Stimulated activated CD4-positive, alpha-beta T cell treated with anti-CD3 and anti-CD28 coated beads, Interleukin-15, amount 100 ng/mL, for 24 hours (primary cell): ENCODE measurements at places on chromosomes 1 and 21.

GRCh38 chr1:209878964-209879363, 51.2 kb downstream of the UTP25 start:
- DNase-seq, result no peak

DNA sequence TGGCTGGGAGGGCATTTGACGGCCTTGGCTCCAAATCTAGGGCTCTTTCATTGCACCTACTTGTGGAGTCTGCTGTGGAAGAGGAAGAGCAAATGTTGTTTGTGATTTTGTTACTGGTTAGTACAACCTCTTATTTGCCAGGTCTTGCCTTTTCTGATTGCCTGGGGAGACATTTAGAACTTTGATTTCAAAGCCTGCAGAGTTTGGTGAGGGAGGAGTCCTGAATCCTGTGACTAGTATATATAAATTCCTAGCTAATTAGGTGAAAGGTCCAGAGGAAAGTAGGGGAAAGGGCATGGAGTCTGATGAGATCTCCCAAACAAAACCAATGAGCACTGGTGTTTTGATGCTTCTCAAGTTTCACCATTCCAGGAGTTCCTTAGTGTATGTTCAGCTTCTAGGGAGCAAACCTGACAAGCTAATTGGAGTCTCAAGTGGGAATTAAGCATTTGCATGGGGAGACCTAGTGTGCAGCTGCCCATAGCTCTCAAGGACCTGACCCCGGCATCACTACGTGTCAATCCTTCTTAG, 5.1 kb upstream of the HMGCS2 start:
- no peak for DNase-seq

DNA sequence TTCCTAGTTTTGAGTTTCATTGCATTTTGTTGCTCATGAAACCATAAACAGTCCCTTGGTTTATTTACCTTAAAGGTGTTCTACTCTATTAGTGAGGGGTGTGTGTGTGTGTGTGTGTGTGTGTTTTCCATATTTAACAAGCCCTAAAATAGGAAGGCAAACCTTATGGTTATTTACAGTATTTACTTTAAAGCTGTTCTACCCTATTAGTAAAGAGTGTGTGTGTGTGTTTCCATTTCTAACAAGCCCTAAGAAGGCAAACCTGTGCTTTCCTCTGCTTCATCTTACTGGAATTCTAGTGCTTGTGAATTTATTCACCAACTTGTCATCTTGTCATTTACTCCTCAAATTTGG, 53.6 kb downstream of the CTTNBP2NL start:
- no peak for DNase-seq

GRCh38 chr1:29237129-29237821, 953 bp downstream of the PTPRU start:
- DNase-seq, result peak; percentile 29

DNA sequence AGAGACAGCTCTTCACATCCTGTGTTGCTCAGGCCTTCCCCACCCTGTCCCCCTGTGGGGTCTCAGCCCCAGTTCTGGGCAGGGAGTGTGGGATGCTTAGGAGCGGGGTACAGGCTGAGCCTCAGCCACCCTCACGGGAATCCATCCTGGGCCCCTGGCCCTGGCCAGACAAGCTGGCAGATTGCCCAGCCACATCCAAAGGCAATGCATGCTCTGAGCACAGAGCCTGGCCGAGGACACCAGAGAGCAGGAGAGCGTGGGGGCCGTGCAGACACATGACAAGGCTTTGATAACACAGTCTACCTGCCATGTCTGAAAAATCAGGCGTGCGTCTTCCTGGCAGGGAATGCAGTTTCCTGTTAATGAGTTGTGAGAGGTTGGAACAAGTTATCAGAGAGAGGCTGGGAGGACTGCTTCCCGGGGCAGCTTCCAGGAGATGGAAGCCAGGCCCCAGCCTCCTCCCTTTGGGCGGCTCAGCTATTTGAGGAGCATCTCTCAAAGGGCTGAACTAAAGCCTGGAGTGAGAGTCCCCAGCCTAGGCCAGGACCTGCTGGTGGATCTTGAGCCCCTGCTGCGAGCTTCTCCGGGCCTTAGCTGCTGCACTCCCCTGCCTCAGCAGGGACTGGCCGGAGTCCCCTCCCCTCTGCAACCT, 72.2 kb upstream of the SELENON start:
- DNase-seq, result no peak

GRCh38 chr21:16811970-16812369, 700.9 kb upstream of the CXADR start:
- no peak for DNase-seq

GRCh38 chr1:172395576-172395975, 24.9 kb upstream of the C1orf105 start:
- no peak for DNase-seq

GRCh38 chr21:32666258-32666657, 54.1 kb upstream of the CFAP298 start:
- no peak for DNase-seq

GRCh38 chr1:87524021-87524754, 195.5 kb downstream of the LMO4 start:
- no peak for DNase-seq

DNA sequence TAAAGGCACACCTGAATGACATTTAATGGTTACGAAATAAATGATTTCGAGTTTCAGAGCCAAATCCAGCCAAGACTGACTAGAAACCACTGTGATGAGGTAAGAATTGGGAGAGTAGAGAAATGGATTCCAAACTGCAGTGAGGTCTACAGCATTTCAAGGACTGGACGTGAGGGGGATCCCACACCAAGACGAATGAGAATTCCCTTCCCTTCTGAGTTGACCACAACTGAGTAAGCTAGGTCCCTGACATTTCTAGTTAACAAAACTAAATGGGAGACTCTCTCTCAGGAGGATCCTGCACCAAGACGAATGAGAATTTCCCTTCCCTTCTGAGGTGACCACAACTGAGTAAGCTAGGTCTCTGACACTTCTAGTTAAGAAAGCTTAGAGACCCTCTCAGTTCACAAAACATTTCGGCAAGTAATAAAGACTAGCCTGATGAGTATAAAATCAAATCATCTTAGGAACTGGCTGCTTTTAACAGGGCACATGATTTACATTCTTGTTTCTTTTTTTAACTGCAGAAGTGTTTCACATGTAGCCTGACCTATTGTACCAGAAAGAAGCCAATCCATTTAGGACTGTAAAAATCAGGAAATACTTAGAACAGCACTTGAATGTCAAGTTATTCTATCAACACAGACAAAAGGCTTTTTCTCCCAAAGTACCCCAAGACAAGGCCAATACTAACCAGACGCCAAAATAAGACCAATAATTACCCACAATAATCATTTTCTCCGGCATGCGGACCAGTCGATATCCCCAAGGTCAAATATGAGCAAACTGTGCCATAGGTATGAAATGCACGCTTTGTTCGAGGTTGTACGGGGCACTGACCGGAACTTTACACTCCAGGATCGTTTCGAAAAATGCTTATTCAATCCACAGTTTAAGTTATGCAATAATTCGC, 1.4 kb upstream of the SPATA1 start:
- peak; percentile 12 for DNase-seq

- no peak for DNase-seq
These were observed 1.6 kb downstream of the MFAP2 start for GRCh38 chr1:16978567-16979474.

DNA sequence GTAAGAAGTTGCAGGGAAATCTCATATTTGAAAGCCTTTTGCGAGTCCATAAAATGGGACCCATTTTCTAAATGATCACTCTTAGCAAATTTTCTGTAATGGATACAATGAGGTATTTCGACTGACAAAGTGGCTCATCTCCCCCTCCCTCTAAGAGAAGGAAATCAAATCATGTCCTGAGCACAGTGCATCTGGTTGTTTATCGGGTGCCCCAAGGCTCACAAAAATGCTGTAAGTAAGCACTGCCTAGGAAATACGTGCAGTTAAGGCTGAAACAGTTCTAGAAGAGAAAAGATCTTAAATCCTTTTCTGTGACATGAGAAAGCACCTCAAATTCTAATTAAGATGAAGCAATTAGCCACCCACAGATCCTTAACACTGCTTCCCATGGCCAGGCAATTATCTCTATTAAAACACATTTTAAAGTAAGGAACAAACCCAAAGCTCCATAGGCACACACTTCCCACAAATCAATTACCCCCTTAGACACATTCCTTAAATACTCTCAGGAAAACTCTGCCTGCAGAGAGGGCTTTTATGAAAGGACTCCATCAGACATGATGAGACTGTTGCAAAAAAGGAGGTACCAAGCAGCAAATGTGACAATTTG, 216.3 kb downstream of the KCNH1 start:
- no peak for DNase-seq

DNA sequence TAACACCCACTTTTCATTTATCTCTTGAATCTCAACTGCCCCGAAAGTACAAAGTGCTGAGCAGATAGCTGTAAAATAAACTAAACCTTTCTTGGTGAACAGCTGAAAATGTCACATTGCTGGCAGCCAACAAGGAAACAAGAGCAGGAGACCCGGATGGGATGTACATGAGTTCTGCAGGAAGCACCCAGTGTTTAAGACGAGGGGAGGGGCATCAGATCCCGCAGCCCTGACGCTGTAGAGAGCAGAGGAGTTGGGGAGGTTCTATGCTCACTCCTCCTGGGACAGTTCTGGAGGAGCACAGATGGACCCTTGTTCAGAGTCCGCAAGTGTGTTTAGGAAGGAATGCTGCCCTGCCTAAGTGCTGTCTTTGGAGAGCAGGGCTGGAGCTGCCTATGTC, 32.0 kb upstream of the EPHA8 start:
- DNase-seq, result no peak

DNA sequence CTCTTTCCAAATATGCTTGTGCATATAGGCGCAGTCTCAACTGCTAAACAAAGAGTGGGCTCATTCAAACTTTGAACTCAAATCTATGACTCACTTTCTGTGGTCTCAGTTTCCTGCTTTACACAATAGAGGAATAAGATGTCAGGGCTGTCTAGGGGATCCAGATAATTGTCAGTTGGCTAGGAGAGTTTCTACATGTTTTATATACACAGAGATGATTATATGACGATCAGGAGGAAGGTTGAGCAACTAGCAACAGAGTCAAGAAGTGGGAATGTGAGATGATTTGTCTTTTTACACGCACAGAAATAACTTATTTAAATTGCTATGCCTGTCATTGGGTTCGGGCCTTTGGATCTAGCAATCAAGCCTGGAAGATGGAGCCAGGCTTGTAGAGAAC, 299.4 kb upstream of the LYPLAL1 start:
- DNase-seq, result no peak

DNA sequence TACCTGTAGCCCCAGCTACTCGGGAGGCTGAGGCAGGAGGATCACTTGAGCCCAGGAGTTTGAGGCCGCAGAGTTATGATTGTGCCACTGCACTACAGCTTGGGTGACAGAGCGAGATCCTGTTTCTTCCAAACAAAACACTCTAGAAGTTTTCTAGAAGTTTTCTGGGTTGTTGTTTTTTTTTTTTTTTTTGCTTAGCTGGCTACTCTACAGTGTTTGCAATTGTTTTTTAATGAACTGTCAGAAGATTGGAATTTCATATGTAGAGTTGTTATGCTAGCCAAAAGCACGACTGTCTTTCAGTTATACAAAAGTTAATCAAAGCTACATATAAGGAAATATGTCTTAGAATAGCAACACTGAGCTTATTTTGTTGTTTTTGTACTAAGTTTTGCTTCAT, 30.9 kb upstream of the NEXN start:
- no peak for DNase-seq

- no peak for DNase-seq
These were observed 32.4 kb upstream of the PRDX6 start for GRCh38 chr1:173444757-173445156.

GRCh38 chr1:197439708-197440280, 171.7 kb downstream of the CRB1 start:
- no peak for DNase-seq

- DNase-seq, result no peak
These were observed 219.2 kb upstream of the NFIA start for GRCh38 chr1:60863131-60863530.

- DNase-seq, result no peak
These were observed 13.8 kb upstream of the PHLDA3 start for GRCh38 chr1:201482755-201483154.

- DNase-seq, result no peak
These were observed 95.2 kb upstream of the MPC2 start for GRCh38 chr1:168032029-168032428.

DNA sequence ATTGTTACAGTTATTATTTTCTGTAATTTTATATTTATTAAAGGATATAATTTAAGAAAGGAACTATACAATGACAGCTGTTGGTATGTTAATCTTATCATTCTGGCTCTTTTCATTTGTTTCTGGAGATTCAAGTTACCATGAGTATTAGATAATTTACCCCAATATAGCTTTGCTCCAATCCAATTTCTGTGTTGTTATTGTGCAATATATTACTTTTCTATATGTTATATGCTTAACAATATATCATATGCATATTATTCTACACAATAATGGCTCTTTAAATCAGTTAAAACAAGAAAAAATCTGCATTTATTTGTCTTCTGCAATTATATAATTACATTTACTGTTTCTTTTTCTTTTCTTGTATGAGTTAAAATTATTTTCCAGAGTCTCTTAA, 1650.9 kb downstream of the BRINP3 start:
- DNase-seq, result no peak

GRCh38 chr1:9835758-9836631, 12.2 kb upstream of the CLSTN1 start:
- DNase-seq, result no peak

GRCh38 chr1:89943846-89944781, 50.8 kb upstream of the ZNF326 start:
- no peak for DNase-seq

GRCh38 chr1:43774359-43774758, 67.0 kb downstream of the ST3GAL3 start:
- no peak for DNase-seq

DNA sequence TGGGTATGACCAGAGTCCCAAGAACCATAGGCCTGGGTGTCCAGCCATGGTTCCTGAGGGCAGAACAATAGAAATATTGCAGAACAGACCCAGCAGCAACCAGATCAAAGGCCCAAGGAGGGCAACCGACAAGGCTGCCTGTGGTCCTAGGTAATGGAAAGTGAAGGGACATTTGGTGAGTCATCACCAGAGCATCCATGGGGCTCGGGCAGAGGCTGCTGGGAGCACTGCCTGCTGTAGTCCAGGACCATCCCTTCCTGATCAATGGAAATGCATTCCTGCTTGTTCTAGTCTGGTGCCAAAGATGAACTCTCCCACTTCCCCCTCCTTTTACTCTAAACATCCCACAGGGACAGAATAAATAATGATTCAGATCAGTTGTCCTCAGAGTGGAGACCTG, 172.8 kb upstream of the CACNA1E start:
- DNase-seq, result no peak

DNA sequence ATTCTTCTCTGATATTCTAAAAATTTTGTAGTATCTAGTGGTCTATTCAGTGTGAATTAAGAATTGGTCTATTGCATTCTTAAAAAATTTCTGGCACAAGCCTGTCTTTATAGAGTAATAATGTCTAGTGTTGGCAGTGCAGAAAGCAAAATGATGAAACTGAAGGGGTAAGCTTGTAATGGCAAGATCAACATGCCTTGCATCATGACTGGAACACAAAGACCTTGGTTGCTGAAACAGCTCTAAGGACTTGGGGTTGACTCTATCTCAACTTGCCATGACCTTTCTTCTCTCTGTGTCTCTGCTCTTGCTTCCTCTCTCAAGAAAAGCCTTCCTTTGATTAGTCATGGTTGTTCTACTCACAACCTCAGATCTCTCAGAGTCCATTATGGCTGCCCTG, 46.8 kb upstream of the PROX1 start:
- DNase-seq, result no peak
